ENCODE measurements at places on chromosomes 12 and 14. TPM values are rescaled to one million over a fixed set of nuclear protein-coding genes. Genes with fewer than 3 reads are reported as not detected.

DNA sequence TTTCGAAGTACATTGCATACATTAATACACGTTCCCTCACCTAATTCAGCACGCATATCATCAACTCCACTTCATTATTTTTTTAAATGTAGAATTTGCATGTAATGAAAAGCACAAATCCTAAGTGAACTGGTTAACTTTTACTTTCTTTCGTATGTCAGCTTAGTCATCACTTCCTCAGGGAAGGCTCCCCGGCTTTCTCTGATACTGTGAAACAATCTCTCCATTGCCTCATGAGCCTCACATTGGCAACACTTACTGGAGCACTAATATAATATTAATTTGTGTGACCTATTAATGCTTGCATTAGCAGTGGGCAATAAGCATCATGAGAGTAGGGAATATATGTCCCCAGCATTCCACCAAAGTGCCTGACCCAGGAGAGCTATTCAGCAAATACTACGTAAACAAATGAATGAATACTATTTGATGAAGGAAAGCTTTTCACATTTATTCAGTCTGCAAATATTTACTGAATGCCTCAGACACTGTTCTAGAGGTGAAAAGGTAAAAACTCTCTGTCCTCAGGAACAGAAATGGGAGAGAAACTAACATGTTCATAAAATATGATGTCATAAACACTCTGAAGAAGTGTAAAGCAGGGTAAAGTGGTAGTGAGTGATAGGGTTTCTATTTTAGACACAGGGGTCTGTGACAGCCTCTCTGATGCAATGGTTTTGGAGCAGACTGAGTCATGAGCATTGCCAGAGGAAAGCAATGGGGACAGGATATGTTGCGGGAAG lies 327.5 kb upstream of the DIO2 start:
- H3K36me3 ChIP-seq = no peaks in the 10 kb centered on the region
- no peak overlapping the region for H3K4me3 ChIP-seq
- H3K27me3 ChIP-seq = no peaks in the 10 kb centered on the region
- DNase-seq = no peak

DNA sequence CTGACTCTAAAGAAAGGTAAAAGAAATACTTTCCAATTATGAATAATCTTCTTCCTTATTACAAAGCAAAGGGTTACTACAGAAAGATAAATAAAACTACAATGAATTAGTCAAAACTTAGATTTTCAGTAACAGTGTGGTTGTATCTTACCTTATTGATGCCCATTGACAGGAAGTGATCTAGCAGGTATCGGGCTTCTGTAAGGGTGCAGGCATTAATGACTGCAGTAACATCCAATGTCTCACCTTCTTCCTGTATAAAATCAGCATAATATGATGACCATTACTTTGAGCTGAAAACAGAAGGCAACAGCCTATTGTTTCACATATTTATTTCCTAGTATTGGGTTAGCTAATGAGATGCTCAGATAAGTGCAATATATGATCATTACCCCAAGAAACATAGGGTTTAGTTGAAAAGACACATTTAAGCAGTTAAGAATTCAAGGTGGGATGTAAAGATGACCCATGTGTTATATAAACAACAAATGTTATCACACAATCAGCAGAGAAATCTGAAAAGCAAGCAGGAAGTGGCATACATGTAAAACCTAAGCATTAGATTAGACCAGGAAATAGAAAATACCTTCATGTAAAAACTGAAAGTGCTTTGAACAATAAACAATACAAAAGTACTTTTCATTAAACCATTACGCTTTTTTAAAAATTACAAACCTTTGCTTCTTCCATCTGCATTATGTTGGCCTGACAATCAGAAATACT lies 111.2 kb downstream of the KIF21A start:
- no peak overlapping the region for H3K4me3 ChIP-seq
- no peak overlapping the region for H3K27ac ChIP-seq
- no peak for DNase-seq
- H3K4me1 ChIP-seq = no peaks in the 10 kb centered on the region
- no peaks in the 10 kb centered on the region for H3K27me3 ChIP-seq

DNA sequence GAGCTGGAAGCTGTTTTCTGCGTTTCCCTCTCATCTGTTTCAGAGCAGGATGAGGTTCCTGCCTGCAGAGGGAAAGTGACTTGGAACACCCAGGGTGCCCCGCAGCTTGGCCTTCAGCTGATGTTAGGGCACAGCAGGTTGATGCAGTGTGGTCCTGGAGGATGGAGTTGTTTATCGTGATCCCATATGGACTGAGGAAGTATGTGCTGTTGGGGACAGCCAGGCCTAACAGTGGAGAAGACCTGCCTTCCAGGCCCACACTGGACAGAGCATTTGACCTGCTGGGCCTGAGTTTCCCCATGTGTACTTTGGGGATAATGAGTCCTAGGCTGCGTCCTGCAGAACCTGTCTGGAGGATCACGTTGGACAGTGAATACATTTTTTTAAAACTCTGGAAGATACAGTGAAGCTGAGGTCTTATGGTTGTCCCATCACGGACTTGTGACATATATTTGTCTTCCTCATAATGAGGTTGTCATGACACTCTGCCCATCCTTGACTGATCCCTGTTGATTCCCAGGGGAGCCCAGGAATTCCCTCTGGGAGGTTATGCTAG lies 12.8 kb downstream of the SERPINA1 start:
- no peaks in the 10 kb centered on the region for H3K4me1 ChIP-seq
- no peaks in the 10 kb centered on the region for H3K27me3 ChIP-seq
- no peak for DNase-seq
- no peak overlapping the region for H3K27ac ChIP-seq
- no peaks in the 10 kb centered on the region for H3K36me3 ChIP-seq

DNA sequence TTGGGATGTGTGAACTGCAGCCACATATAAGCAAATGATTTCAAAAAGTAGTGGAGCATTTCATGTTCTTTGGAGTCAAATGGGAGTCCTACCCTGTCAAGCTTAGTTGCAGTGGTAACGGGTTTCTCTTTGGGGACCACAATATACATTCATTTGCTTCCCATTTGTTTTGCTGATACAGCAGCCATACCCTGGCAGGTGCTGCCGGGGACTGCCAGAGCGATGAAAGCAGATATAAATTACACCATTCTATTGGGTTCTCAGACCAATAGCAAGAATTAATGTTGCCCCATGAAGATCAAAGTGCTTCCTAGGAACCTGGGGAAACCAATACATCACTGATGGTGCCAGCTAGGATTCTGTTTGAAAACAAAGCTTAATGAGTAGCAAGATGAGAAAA lies 1621.5 kb upstream of the FLRT2 start:
- no peak for DNase-seq
- H3K36me3 ChIP-seq = no peaks in the 10 kb centered on the region
- H3K4me3 ChIP-seq = no peak overlapping the region

GRCh38 chr12:52832451-52832850 lies 1.7 kb downstream of the KRT79 start:
- no peak overlapping the region for H3K4me3 ChIP-seq
- H3K36me3 ChIP-seq = no peaks in the 10 kb centered on the region
- DNase-seq = no peak
- peaks cover 4% of the 10 kb centered on the region for H3K4me1 ChIP-seq

Gene CLEC6A
- polyA plus RNA-seq = not detected

Gene WNT5B
- not detected for polyA plus RNA-seq

Gene ANG
- 11.2 TPM for polyA plus RNA-seq

Gene DBX2
- not detected for polyA plus RNA-seq

All from endothelial cell of umbilical vein (primary cell).